ENCODE measurements at places on chromosomes 11 and 22.

GRCh38 chr11:111001081-111001430 is 244.5 kb upstream of the POU2AF2 start:
- DNase-seq, result no peak

GRCh38 chr22:17334059-17334458 is 35.2 kb upstream of the CECR2 start:
- no peak for DNase-seq

GRCh38 chr11:131302836-131303235 is 67.6 kb upstream of the NTM start:
- no peak for DNase-seq

DNA sequence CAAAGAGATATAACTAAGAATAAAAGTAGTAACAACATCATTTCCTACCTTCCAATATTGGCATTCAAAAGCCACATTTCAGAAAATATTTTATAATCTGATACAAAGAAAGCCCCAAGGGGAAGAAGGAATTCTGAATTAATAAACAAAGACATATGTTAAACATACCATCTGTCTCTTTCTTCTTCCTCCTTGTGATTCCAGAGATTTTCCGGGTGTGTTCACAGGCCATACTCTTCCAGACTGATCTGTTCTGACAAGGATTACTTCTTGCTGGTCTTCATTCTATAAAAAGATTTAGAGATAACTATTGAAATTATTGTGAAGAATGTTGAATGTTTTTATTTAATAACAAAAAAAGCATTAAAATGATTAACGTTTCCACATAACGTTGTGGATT is 65.0 kb downstream of the CWF19L2 start:
- DNase-seq, result no peak

DNA sequence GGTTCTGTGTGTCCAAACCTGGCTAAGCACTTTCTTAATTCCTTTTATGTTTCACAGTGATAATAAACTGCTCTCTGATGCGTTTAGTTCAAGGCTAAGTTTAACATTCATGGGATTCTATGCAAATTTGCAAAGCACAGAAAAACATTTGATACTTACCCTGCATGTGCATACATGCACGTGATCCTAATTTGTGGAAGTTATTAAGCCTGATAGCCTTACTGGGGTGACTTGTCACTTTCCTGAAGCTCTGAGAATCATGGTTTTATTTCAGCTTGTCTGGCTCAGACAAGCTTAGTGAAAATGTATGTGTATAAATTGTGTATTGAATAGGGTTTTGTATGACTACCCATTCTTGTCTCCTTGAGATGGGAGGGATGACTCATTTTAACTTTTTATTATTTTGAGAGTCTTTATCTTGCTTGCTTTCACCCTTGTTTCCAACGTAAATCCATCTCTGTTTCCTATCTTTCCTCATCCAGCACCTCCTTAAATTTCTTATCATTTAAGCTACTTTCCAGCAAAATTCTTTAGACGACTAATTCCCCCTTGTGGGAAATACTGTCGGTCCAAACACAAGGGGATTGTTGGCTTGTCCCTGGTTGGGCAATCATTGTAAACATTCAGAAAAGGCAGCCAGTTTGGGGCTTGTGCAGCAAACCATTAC is 167.1 kb downstream of the C11orf91 start:
- no peak for DNase-seq

GRCh38 chr22:35158336-35158735 is 92.4 kb downstream of the ISX start:
- no peak for DNase-seq
